ENCODE measurements at places on chromosomes 6 and 20.

DNA sequence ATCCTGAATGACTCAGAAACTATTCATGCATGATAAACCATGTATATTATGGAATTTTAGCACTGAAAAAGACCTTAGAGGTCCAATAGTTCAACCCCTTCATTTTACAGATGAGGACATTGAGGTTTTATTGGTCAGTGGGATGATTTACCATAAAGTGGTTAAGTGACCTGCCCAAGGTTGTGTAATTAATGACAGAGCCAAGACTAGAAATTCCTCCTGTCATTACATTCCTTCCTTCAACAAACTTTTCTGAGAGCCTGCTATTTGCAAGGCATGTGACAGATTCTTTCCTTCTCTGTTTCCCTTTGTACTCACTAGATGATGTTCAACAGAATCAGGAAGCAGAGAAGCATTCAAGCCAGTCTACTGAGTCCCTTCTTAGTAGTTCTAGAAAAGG lies 170.7 kb upstream of the KCNK16 start:
- DNase-seq, result no peak

DNA sequence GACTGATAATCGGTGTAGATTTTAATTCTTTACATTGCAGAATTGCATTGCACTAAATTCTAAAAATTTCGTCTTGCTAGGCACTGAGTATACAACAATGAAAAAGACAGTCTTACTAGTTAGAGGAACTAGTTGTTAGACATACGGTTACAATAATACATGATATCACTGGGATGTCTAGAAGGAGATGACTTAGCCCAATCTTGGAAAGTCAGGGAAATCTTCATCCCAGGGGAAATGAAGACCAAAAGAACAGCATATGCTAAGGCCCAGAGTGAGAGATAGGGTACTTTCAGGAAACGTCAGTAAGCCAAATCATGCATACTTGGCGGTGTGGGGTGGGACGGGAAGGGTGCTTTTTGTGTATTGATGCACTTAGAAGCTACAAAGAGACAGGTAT lies 901 bp downstream of the CEP57L1 start:
- no peak for DNase-seq

- no peak for DNase-seq
These were observed 914.9 kb upstream of the FLRT3 start for GRCh38 chr20:15252304-15252703.

DNA sequence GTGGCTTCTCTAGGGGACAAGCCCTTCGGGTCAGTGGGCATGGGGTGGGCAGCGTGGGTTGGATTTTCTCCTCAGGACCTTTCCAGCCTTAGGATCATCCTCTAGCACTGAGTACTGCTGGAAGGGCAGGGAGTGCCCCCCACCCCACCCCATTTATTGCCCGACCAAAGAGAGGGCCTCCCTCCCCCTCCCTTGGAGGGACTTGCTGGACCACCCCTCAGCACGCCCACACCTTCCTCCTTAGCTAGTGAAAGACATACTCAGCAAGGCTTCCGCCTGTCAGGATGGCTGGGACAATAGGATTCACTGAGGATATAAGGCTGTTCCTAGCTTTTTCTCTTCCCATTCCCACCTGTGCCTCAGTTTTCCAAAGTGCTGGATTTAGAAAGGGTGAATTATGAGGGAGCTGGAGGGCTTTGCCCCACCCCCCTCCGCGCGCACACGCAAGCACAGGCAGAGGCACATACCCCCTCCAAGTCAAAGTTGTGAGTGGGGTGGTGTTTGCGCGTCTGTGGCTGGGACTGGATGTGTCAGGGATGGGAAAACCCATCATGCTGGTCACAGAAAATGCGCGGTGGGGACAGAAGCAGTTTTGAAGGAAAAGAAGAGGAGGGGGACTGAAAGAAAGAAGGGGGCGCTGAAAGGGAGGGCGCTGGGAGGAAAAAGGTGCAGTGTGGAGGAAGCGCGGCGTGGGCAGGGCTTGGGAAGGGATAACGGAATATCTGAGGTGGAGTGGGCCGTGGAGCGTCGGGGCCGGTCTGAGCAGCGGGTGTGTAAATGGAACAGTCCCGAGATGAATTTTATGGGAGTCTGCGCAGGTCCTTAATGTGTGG lies 693 bp upstream of the SLC29A1 start:
- no peak for DNase-seq

DNA sequence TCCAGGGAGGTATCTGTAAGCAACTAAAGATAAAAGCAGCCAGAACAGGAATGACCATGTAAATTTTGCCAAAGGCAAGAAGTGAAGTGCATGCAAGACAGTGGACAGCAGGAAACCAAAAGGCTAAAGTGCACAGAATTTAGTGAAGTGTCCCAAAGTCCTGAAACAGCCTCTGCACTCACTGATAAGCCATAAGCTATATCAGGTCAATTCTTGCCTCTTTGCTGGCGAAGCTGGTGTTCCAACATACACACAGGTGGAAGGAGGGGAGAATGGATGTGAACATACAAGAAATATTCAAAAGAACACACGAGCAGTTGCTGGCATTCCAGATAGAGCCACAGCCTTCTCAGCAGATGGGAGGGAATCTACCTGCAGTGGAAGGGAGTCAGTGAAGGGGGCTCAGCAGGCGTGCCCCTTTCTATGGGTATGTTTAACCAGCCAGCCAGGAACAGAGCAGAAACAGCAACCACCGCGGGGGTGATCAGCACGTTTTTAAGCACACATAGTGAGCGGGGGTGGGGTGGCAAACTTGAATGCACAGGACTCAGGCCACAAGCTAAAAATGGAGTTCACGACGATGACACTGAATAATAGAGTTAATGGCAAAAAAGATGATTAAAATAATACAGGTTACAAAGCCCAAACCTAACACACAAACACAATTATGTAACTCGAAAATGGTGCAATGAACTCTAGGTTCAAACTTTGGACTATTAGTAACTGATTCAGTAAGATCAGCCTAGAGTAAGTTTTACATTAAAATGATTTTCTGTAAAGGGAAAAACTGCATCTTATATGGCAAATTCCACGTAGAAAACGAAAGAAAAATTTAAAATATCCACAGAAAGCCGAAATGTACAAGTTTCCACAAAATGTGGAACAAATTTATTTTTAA lies 1.2 kb downstream of the ECI2 start:
- DNase-seq, result no peak

GRCh38 chr6:63787021-63787420 lies 151.4 kb downstream of the PHF3 start:
- DNase-seq, result no peak
